ENCODE measurements at places on chromosomes 5 and 9. TPM values are rescaled to one million over a fixed set of nuclear protein-coding genes. Genes with fewer than 3 reads are reported as not detected.

The SLC6A18 gene
- total RNA-seq = not detected

The ANXA2R gene
- total RNA-seq = 3.2 TPM

The PHF24 gene
- 0.09 TPM for total RNA-seq

The CEL gene
- 0.88 TPM for total RNA-seq

The ANKRD31 gene
- total RNA-seq = 0.06 TPM

The TMEM252 gene
- not detected for total RNA-seq

The CERCAM gene
- total RNA-seq = 39.5 TPM

The AJM1 gene
- total RNA-seq = 2.1 TPM

The TEX48 gene
- not detected for total RNA-seq

Data from A549 treated with ZK216348 at 1 μM for 4 hours (cell line).